Spinal cord (tissue), 10 donors: ENCODE measurements at places on chromosomes 12 and 14. TPM values are rescaled to one million over a fixed set of nuclear protein-coding genes. Genes with fewer than 3 reads are reported as not detected.

MYBPC1 gene
- 7.3 TPM for polyA plus RNA-seq

OTOGL gene
- 0.54 TPM for polyA plus RNA-seq

DPY19L2 gene
- polyA plus RNA-seq, result 55.5 TPM

RAD9B gene
- polyA plus RNA-seq, result 1.0 TPM

HIP1R gene
- 71.4 TPM for polyA plus RNA-seq

PLEKHD1 gene
- polyA plus RNA-seq, result 1.4 TPM

MYF5 gene
- not detected for polyA plus RNA-seq

FGD4 gene
- 19.8 TPM for polyA plus RNA-seq

PMCH gene
- 0.79 TPM for polyA plus RNA-seq

OTX2 gene
- not detected for polyA plus RNA-seq

PLXNC1 gene
- polyA plus RNA-seq, result 30.8 TPM

P2RX7 gene
- 19.9 TPM for polyA plus RNA-seq

MANSC1 gene
- polyA plus RNA-seq, result 26.7 TPM

SDR9C7 gene
- polyA plus RNA-seq, result not detected

CIROP gene
- 0.10 TPM for polyA plus RNA-seq

DENR gene
- 72.5 TPM for polyA plus RNA-seq

RPS6KL1 gene
- polyA plus RNA-seq, result 69.1 TPM

GLIPR1L2 gene
- polyA plus RNA-seq, result 5.8 TPM

ERP29 gene
- 108 TPM for polyA plus RNA-seq

PTPRB gene
- polyA plus RNA-seq, result 10.7 TPM

NACA gene
- 1,360 TPM for polyA plus RNA-seq

KCNJ8 gene
- polyA plus RNA-seq, result 15.5 TPM

PCNX4 gene
- polyA plus RNA-seq, result 79.9 TPM

DEPDC4 gene
- 2.1 TPM for polyA plus RNA-seq

MORN3 gene
- polyA plus RNA-seq, result 6.1 TPM

TBC1D30 gene
- 18.0 TPM for polyA plus RNA-seq

CCDC196 gene
- polyA plus RNA-seq, result not detected

SLC25A47 gene
- not detected for polyA plus RNA-seq

ATF7IP gene
- 42.3 TPM for polyA plus RNA-seq

FITM1 gene
- polyA plus RNA-seq, result 1.1 TPM

KCNMB4 gene
- 42.1 TPM for polyA plus RNA-seq

ALDH1L2 gene
- polyA plus RNA-seq, result 9.5 TPM

SPX gene
- 4.8 TPM for polyA plus RNA-seq
